ENCODE measurements at places on chromosomes 6 and 20. TPM values are rescaled to one million over a fixed set of nuclear protein-coding genes. Genes with fewer than 3 reads are reported as not detected.

GRCh38 chr20:47662483-47663353, 122.6 kb downstream of the SULF2 start:
- H3K4me3 ChIP-seq: no peak overlapping the region
- no peak for DNase-seq

DNA sequence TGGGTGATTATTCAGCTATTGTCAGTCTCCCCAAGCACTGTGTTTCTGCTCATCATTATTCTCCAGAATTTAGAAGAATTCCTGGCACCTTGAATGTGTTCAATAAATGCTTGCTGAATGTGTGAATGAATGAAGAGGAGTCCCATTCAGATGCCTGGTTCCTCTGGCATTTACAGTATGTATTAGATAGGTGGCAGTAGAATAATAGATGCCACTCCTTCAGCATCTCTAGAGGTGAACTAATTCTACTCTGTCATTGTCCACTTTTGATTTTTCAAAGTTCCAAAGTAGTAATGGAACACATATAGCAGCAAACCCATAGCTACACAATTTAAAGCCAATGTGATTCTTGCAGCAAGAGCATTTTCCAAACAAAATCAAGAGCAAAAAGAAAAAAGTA, 118.9 kb upstream of the CEP162 start:
- DNase-seq: no peak
- no peak overlapping the region for H3K27ac ChIP-seq
- no peaks in the 10 kb centered on the region for H3K27me3 ChIP-seq
- H3K4me3 ChIP-seq: no peak overlapping the region

GRCh38 chr6:161001421-161001820, 9.9 kb downstream of the MAP3K4 start:
- no peaks in the 10 kb centered on the region for H3K27me3 ChIP-seq
- H3K4me1 ChIP-seq: peaks cover 5% of the 10 kb centered on the region
- H3K36me3 ChIP-seq: no peaks in the 10 kb centered on the region
- DNase-seq: no peak
- H3K27ac ChIP-seq: no peak overlapping the region

AGER gene
- 178 TPM for total RNA-seq

LST1 gene
- 9.6 TPM for total RNA-seq

TSHZ2 gene
- total RNA-seq: 8.8 TPM

BMP2 gene
- 28.8 TPM for total RNA-seq

DNA sequence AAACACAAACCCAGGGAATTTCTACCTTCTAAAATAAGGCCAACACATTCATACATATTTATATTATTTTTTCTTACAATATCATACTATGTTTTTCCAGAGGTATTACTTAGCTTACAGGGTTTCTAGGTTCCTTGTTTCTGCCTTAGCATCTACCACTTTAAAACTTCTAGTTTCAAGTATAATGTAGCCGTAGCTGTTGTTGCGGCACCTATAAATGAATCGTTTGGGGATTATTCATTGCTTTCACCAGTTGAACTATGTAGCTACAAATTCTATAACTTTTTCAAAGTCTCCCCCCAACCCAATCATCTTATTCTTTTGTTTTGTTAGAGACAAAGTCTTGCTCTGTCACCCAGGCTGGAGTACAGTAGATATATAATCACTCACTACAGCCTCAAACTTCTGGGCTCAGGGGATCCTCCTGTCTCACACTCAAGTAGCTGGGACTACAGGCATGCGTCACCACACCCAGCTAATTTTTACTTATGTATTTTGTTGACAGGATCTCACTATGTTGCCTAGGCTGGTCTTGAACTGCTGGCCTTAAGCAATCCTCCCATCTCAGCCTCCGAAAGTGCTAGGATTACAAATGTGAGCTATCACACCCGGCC, 43.9 kb downstream of the TNFAIP3 start:
- no peaks in the 10 kb centered on the region for H3K4me1 ChIP-seq
- no peaks in the 10 kb centered on the region for H3K27me3 ChIP-seq
- no peak overlapping the region for H3K27ac ChIP-seq
- H3K4me3 ChIP-seq: no peak overlapping the region

CST2 gene
- not detected for total RNA-seq
